ENCODE measurements at places on chromosomes 2 and 18.

DNA sequence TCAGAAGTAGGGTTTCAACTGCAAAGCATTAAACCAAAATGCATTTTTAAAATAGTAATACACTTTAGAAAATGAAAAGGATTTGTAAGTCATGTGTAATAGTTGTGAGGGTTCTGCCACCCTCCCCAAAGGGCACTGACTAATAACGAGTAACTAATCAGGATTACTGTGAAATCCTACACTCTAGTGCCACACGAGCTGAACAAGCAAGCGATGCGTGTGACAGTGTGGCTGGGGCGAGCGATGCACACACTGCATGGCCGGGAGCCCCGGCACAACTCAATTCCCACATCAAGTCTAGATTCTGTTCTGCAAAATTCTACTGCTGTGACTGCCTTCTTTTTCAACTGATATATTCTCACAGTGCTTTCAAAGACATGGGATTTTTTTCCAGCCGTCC lies 156.4 kb downstream of the SEPTIN10 start:
- DNase-seq = no peak

DNA sequence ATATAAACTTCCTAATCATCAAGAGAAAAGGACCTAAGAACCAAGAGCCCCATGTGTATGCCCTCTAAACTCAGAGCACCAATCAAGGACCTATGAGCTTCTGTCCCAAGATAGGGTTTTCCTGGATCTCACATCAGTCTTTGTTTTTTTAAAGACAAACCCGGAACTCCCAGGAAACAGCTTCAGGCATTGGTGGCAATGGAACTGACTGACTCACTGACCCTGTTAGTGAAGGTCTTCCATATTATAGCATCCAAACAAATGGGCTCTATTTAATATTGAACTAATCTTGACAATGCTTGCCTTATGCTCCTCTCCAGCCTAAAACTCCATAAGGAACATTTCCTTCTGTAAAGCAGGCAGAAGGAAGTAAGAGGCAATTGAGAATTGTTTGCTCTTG lies 63.5 kb upstream of the RPE start:
- DNase-seq = no peak

- DNase-seq = no peak
Measured at GRCh38 chr2:226847511-226847910, 11.7 kb downstream of the RHBDD1 start.

DNA sequence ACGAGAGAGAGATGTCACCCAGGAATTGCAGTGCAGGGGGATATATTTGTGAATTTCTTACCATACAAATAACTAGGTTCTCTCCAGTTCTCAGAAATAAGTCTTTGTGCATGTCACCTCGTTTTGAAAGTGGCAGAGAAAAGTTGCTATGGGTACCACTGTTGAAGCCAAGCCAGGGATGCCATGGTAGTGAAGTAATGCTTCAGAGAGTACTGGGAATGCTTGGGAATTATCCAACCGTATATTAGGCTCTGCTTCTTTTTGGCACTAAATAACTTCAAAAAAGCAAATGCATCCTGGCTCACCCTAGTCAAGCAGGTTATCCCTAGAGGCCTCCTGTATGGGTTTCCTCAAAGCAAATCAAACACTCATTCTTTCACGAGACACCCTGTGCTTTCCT lies 50.7 kb upstream of the DDX18 start:
- no peak for DNase-seq

DNA sequence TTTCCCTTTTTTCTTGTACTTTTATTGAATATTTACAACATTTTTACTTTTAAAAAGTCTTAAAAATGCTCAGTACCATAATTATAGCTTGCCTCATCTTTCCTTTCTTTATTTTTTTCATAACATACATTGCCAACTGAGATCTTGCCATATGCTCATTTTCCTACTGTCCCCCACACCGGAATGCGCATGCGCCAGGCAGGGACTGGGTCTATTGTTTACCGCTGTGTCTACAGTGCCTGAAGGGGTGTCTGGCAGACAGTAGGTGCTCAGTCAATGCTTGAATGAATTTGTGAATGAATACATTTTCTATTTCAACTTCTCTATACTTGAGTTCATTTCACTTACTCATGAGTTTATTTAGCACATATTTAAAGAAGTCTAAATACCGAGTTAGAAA lies 158.0 kb downstream of the CYP26B1 start:
- DNase-seq = no peak

DNA sequence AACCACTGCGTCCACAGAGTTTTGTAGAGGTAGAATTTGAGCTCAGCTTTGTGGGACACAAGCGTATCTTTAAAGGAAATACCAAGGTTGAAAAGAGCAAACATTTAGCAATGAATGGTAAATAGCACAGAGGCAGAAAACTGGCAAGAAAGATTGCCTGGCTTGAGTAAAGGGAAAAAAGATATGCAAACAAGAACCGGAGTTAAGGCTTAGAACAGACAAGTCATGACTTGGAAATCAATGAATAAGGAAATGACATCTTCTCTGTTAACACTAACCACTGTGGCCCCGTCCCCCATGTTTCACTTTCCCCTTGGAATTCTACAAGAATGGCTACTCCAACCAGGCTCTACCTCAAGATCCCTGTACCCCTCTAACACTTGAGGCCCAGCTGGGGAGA lies 3.8 kb downstream of the STAM2 start:
- no peak for DNase-seq

DNA sequence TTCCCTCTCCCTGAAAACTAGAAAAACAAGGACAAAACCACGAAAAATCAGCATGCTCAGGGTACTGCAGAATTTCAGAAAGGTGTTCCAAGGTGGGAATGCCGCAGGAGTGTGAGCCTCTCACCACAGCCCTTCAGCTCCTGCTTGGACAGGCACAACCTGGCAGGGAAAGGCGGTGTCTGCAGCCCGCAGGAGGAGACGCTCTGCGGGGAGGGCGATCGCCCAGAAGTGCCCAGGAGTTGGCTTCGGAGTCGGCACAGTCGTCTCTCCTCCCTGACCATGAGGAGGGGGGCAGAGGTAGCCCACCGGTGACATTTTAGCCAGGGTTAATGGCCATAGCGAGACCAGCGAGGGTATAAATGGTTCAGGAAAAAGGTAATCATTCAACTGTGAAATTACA lies 57.2 kb downstream of the TMEM18 start:
- DNase-seq = no peak

DNA sequence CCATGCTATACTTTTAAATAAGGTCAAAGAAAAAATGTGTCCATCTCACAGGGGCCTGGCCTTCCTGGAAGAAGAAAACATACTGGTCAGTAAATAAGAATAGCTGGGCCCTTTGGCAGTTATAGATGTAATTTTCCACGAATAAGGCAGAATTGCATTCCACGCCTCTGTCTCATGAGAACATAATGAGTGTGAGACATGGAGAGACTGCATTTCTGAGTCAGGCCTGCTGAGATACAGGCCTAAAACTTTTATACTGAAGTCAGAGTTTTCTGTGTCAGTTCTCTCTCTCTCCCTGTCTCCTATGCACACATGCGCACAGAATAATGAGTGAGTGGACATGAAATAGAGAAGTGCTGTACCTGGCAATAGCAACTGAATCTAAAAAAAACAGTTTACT lies 20.4 kb upstream of the IL1R1 start:
- DNase-seq = no peak

DNA sequence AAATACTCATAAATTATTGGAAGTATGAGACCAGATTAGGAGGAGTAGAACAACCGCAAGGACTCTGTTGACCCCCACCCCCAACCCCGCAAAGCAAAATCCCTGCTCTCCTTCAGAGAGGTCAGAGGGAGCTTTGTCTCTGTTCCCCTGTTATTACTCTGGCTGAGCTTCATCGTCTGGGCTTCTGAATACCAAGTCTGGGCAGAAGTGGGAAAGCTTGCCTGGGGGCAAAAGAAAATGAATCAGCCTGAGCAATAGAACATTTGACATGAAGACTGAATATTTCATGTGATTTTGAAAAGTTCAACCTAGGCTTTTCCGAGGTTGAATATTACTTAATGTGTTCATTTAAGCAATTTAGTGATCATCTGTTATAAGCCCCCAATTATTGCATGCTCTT lies 114.6 kb upstream of the ARHGAP28 start:
- no peak for DNase-seq

All from germinal center (tissue), 1 donor.